ENCODE measurements at places on chromosomes 1 and 21.

DNA sequence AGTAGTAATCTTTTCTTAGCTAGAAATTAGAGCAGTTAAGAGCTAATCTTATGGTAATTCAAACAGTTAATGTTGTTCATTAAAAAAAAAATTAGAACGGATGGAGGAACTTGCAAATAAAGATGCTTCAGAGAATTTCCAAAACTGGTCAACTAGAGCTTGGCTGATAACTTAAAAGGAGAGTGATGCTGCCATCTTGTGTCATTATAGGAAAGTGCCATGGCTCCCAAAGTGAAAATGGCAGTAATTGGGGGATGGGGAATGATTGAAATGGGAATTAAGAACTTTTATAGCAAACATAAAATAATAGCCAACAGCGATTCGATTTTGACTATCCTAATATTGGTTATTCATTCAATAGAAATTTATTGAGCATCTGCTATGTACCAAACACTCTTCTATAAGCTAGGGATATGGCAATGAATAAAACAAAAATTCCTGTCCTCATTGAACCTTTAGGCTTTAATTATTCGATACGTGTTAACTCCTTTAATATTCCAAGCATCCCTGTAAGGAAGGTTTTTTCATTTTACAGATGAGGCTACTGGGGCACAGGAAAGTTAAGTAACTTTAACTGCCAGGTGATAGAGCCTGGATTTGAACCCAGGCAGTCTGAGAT, 5.7 kb upstream of the PLPP3 start:
- DNase-seq, result peak; percentile 71

DNA sequence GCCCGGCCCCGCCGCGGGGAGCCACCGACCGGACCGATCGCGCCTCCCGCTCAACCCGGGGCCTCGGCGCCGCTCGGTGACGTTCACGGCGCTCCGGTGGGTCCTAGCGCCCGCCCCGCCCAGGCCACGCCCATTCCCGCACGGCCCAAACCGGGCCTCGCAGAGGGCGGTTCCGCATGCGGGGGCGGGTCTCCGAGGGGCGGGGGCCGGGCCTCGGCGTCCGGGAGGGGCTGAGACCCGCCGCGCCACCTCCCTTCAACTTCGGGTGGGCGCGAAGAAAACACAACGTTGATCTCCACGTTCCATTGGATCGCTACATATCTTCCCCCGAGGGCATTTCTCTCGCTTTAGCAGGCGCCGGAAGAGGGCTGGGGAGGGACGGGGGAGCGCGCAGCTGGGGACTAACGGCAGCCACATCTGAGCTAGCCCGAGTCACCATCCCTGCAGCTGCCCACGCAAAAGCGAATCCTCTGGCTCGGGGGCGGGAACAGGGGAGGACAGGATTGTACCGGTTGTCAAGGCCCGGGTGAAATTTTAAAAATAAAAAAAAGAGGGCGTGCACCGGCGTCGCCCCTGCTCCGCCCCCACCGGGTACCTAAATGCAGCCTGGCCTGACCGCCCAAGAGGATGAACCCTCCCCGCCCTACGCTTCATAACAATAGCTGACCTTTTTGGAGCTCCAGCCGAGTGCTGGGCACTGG, at the start of gene MAD2L2:
Gene MAD2L2, minus strand, starts transcription at position 78 of the 701 bp plus-strand sequence. CDS start 547 bp downstream, outside the sequence.
- peak; percentile 80 for DNase-seq

DNA sequence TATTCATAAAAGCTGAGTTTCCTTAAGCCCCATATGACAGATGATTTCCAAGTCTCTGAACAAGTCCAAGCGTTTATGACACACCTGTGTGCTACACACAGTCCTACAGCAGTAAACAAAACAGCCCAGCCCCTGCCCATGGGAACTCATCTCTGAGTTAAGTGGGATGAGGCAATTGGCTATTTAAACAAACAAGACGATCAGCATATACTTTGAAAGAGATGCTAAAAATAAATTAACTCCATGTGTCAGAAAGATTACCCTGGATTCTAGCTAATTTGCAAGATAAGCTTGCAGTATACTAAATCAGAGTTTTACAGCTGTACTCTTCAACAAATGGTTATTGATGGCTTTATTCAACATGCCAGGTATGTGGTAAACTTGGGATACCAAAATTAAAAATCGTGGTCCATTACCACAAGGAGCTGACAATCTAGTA, 7.0 kb downstream of the PSMG1 start:
- DNase-seq, result peak; percentile 58

- peak; percentile 71 for DNase-seq
Measured at GRCh38 chr1:207691841-207692240, 46.9 kb downstream of the CR1L start.

DNA sequence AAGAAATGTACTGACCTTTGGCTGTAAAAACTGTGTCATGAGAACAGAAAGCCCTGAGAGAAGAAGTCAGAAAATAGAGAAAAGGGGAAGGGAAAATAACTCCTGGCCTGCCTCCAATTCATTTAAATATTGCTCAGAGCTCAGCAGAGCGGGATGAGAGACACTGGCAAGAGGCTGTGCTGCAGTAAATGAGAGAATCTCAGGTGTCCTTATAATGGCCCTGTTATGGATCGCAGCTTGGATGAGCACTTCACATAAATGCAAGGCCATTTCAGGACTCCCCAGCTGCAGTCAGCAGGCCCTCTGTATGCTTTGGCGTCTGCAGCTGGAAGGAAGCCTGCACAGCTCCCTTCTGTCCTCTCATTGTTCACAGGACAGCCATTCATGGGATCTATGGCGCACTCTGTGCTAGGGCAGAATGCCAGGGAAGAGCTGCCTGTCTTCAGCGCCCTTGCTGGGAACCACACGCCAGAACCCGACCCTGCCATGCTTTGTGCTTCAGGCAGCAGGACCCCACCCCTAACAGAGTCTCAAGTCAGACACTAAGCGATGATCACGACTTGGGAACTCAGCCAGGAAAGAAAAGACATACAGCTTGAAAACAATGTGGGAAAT, 20.7 kb upstream of the ABCB10 start:
- peak; percentile 14 for DNase-seq

DNA sequence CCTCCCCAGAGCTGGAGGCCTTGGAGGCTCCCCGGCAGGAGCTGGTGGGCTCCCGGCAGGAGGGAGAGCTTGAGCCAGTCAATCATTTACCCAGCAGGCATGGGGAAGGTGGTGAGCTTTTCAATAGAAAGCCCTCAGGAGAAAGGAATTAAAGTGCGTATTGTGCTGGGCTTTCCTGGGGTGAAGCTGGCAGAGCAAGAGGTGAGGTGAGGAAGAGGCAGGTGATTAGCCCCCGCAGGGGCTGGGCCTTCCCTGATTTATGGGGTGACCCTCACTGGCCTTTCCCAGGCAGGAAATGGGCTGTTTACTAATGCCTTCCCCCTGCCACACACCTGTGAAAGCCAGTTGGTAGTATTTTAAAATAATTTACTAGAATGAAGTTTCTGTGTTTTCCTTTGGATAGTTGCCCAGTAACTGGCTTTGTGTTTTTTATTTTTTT, 25.8 kb downstream of the CLDN14 start:
- DNase-seq, result no peak

DNA sequence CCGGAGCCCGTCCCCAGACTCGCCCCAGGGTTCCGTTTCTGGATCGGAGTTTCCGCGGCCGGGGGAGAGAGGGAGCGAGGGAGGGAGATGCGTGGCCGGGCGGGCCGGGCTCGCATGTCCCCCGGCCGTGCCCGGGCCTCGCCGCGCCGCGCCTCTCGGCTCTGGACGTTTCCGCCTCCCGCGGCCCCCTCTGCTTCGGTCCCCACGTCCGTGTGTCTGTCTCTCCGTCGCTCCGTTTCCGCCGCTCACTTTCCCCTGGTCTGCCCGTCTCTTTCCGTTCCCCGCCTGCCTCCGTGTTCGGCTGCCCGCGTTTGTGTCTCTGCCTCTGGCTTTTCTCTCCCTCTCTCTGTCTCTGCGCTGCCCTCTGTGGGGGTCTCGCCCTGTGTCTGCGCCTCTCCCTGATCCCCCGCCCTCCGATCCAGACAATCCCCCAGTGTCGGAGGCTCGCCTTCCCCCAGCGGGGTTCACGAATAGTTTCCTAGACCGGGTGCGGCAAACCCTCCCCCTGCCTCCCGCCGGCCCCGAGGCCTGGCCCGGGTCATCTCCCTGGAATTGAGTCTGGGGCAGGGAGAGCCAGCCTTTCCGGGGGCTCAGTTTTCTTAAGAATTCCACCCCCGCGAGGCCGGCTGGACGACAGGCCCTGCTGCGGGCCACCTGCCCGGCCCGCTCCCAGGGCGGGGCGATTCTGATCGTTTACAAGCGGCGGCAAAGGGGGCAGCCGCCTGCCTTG, 735 bp downstream of the NBL1 start:
- DNase-seq, result no peak

DNA sequence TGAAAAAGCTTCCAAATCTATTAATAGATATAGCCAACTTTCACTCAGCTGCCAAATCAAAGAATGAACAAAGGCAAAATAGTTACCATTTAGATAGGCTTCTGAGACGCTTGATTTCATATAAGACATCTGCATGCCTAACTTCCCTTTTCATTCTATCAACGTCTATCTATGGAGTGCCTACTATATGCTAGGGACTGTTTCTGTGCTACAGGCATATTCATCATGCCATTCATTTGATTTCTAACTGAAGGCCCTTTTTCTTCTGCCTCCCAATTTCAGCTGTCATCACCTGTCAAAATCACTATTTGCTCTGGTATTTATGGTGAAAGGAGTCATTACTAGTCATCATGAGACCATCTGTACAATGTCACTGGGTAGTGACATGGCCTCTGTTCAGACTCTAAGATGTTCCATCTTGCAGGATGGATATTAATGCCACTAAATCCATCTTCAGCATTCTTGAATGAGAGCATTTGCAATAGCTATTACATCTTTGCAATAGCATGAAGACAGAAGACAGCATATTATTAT, 4.3 kb upstream of the KRTAP13-1 start:
- no peak for DNase-seq

GRCh38 chr21:31235671-31236450, 108.2 kb downstream of the TIAM1 start:
- DNase-seq, result peak; percentile 49

DNA sequence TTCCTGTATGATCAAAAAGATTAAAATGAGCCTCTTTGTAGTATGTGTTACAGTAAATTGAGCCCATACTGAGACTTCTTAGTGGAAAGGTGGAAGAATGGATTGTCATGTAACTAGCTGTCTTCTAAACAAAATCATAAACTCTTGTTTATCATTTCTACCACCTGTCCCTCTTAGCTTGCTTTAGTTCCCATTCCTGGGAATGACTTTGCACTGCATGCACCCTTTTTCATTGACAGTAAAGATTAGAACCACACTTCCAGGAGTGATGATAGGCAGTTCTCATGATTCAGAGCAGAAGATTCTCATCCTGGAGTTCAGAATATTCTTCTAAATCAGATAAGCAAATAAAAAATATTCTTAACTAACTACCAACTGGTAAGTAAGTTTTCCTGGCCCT, 28.0 kb downstream of the DENND2D start:
- DNase-seq, result no peak

DNA sequence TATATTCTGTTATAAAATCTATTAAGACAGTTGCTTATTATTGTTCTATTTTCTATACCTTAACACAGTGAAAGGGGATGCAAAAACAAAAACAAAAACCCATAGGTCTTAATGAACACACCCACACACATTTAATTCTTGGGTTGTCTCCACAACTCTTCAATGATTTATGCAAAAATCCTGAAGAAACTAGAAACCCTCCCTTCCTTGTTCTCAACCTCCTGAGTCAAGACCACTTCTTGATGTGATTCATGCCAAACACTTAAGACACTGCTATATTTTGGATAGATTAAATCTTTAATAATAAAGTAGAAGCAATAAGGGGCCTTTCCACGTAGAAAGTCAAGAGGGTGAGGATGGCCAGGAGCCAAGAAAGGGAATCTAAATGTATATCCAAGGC, 23.4 kb downstream of the SCAF4 start:
- no peak for DNase-seq

- no peak for DNase-seq
Measured at GRCh38 chr1:147756341-147756740, 4.1 kb downstream of the GJA5 start.

DNA sequence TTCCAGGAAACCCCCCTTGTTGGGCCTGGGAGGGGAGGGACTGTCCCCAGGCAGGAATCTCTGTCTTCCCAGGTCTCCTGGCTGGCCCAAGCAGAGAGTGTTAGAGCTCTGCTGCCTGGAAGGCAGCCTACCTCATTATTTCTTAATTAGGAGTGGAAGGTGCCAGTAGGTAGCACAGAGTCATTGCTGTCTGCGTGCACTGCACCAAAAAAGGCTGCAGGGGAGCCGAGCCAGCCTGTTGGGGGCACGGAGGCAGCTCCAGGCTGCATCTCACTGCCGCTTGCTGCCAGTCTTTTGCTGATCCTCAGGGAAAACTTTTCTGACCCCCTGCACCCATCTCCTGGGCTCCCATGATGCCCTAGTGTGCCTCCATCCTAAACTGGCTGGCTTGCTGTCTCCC, 58.1 kb downstream of the LRRN2 start:
- DNase-seq, result no peak

DNA sequence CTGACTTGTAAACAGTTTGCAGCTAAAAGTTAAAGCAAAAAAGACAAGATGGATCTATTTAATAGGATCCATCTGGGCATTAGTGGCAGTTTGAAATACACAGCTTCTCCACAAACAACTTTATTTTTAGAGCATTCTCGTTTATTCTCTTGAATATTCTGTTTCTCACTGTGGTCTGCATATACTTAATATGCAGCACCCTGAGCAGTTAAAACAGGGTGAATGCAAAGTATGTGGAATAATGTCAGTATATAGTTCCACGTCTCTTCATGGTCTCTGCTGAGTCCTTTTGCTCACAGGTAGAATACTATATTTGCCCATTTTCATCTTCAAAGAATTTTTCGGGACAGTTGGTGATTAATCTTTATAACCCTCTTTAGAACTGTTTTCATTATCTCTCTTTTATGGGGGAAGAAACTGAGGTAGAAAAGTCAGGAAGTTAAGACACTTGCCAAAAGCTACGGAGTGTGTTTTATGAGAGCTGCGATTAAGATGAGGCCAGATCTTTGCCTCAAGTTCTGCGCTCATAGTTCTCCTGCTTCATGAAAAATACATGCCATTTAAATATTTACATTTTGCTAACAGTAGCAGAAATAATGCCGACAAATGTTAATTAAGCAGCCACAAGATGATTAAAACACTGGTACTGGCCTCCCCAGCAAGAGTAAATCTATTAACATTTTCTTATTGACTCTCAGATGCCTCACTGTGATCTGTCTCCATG, 115.6 kb downstream of the PTBP2 start:
- DNase-seq, result no peak

GRCh38 chr1:167165948-167166689, 54.6 kb upstream of the POU2F1 start:
- DNase-seq, result peak; percentile 35

GRCh38 chr1:230517326-230517725, 91.2 kb upstream of the PGBD5 start:
- no peak for DNase-seq

DNA sequence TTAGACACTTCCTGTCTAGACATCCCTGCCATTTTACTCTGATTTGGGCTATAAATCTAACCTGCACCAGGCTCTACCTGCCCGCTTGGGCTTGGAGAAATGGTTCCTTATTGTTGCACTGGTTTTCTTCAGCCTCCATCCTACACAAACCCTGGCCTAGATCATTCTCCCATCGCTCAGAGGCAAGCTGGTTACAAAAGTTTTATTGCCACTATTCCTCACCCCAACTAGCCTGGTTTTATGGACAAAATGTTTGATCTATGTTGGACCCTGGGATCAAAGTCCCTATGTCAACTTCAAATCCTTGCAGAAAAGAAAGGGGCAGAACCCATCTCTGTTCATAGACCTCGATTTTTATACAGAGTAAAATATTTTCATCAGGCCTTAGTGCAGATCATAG, 31.5 kb upstream of the MTF2 start:
- DNase-seq, result no peak

GRCh38 chr1:184056921-184057555, 5.5 kb downstream of the TSEN15 start:
- DNase-seq, result peak; percentile 95

Measured in fibroblast of skin of right quadriceps (primary cell).